ENCODE measurements at places on chromosomes 2 and 18.

DNA sequence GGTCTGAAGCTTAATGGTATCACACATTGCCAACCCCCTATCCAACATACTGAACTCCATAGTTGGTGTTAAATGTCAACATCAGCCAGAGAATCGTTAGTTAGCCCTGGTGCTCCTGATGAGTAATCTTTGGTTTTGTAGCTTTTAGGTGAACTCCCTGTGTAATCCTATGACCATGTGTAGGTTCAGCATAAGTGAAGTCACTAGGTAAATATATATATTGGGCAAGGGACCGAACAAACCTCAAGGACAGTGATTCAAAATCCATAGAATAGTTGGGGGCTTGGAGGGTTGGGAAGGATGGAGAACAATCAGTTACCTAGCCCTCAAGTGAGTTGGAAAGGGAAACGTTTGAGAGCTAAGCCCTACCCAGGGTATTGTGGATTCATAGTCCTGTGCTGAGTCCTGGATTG lies 16.0 kb upstream of the AP1S3 start:
- no peak for DNase-seq

- no peak for DNase-seq
Measured at GRCh38 chr2:52074130-52074719, 1042.3 kb upstream of the NRXN1 start.

DNA sequence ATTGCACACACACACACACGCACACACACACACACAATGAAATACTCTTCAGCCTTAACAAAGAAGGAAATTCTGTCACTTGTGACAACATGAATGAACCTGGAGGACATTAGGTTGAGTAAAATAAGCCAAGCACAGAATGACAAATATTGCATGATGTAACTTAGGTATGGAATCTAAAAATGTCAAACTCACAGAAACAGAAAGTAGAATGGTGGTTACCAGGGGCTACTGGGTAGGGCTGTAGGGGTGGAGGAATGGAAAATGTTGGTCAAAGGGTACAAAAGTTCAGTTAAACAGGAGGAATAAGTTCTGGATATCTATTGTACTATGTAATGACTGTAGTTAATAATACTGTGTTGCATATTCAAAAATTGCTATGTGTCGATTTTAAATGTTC lies 29.5 kb downstream of the SCN2A start:
- no peak for DNase-seq

DNA sequence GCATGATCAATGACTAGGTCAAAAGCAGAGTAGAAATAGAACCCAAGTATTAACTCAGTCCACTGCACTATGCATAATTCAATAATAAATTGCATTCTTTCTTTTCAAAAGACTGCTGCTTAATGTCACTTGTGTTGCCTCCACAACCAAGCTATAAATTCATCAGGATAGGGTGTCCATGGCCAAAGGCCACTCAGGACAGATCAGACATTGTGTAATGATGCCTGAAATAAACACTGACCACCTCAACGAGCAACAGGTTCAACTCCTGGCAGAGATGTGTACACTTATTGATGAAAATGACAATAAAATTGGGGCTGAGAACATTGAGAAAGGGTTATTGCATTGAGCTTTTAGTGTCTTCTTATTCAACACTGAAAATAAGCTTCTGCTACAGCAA lies 194.5 kb upstream of the SPOPL start:
- no peak for DNase-seq

DNA sequence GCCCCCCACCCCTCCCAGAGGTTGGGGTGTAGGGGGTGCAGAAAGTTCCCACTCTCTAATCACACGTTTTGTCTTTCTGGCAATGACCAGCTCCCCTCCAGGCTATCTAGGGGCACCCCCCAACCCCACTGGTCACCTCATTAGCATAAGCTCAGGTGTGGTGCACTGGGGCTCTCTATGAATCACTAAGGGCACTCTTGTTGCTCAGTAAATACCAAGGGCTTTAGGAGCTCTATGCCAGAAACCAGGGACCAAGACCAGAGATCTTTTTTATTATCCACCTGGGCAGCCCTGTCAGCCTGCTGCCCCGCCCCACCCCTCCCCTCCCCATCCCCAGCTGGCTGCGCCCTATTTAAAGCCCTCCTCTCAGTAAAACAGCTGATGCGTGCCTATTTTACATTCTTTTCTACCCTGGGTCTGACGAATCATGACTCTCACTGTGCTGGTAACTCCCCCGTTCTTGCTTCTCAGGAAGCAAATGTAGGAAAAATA lies 24.3 kb downstream of the NCK2 start:
- no peak for DNase-seq

GRCh38 chr18:42929857-42930256 lies 185.6 kb downstream of the RIT2 start:
- DNase-seq = no peak

DNA sequence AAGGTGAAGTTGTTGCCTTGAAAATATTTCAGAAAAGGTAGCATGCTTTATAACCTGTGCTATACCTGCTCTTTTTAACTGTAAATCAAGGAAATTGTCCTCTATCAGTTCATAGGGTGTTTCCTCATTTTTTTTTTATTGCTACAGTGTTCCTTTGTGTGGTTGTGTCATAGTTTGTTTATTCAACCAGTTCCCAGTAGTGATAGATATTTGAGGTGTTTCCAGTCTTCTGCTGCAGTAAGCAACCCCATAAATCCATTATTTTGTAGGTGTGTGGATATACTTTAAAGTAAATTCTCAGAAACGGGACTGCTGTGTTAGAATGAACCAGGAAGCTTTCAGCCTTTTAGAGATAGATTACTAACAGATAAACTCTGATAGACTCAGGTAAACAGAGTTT lies 39.6 kb downstream of the SEMA4F start:
- no peak for DNase-seq

DNA sequence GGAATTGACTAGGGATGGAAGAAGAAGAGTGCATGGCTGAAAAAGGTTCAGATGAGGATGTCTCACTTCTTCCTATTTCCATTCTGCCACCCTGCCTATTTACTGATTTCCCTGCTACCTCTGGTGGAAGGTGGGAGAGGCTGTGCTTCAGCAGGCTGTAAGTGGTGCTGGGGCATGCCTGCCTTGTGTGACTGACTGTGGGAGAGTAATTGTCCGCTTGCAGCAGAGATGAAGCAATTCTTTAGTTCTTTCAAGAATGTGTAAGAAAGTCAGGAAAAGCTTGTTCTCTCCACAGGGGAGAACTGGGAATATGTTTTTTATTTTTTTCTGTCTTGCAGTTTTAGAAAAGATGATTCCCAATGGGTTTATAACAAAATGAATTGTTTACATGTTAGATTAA lies 72.5 kb upstream of the NYAP2 start:
- DNase-seq = no peak

- no peak for DNase-seq
Measured at GRCh38 chr2:20150806-20151571, 73.9 kb downstream of the SDC1 start.

- no peak for DNase-seq
Measured at GRCh38 chr2:213252206-213252605, 32.1 kb upstream of the SPAG16 start.

GRCh38 chr18:37392648-37393047 lies 172.9 kb downstream of the CELF4 start:
- DNase-seq = no peak

DNA sequence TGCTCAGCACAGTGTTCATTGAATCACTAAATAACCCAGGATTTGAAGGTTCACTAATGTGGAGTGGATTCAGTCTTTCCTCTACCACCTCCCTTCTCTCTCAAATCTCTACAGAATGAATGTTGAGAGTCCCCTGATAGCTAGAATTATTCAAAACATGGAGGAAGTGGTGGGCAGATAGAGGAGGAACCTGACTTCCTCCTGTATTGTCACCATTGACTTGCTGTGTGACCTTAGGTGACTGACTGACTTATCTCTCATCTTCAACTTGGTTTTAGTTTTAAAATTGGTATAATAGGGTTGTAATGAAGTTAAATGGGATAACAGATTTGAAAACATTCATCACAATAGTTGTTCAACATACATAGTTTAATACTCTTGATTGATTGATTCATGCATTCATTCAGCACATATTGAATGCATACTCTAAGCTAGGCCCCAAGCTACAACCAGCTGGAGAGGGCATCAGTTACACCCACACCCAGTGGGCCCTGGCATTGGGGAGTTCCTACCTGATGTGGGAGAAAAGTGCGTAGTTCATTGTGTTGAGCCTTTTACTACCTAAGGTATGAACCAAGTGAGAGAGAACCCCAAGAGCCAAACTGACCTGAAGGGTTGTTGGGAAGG lies 96.0 kb downstream of the WDR7 start:
- DNase-seq = no peak

- no peak for DNase-seq
Measured at GRCh38 chr18:36424741-36425142, 127.2 kb downstream of the FHOD3 start.

- DNase-seq = no peak
Measured at GRCh38 chr2:100776445-100776844, 43.5 kb upstream of the NPAS2 start.

- no peak for DNase-seq
Measured at GRCh38 chr2:239883326-239884050, 141.7 kb downstream of the NDUFA10 start.

GRCh38 chr18:34923911-34924310 lies 117.3 kb upstream of the MAPRE2 start:
- DNase-seq = no peak

- no peak for DNase-seq
Measured at GRCh38 chr2:164523009-164523408, 98.3 kb downstream of the GRB14 start.
